ENCODE measurements at places on chromosomes 16 and 17.
A peak's percentile ranks its signal among the peaks of the same experiment; 100 is the strongest.

- no peak for DNase-seq
These were observed 232.8 kb downstream of the SEC14L1 start for GRCh38 chr17:77373299-77374169.

- no peak for DNase-seq
These were observed 35.1 kb downstream of the SHCBP1 start for GRCh38 chr16:46586011-46586577.

DNA sequence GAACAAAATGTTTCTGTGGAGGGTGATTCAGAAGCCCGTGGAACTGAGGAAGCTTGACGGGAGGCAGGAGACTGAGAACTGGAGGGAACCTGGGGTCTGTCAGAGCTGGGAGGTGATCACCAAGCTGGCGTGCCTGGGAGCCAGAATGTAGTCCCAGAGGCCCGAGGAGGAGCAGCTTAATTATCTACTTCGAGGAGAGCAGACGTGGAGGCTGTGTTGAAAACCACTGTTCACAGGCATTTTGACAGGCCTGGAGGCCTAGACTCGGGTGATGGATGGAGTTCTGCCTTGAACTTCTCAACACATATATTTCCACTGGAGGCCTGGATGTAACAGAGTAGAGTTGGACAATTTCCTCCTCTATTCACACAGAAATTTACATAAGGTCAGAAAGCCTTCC, 177.7 kb upstream of the SALL1 start:
- DNase-seq: no peak

- peak; percentile 60 for DNase-seq
These were observed at the start of gene LPCAT2 for GRCh38 chr16:55508941-55509931. Gene LPCAT2, plus strand, starts transcription at chr16:55509072. Its CDS starts 110 bp downstream, at chr16:55509182.

GRCh38 chr16:11990702-11991390, 14.3 kb downstream of the SNX29 start:
- no peak for DNase-seq

- no peak for DNase-seq
These were observed 180.1 kb upstream of the SDK2 start for GRCh38 chr17:73824321-73824720.

DNA sequence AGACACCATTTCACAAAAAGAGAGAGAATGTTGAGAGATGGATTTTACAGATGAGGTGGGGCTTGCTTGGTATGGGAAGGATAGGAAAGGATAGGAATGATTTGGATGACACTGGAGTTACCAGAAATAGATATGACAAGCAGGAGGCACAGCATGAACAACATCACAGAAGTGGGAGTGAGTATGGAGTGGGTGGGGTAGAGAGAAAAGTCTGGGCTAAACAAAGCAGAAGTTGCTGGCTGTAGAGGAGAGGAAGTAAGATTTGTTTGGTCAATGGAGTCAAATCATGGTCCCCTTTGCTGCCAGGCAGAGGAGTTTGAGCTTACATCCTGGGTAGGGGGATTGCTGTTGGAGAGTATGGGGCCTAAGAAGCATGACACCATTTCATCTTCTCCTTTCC, 101.7 kb downstream of the VAT1L start:
- no peak for DNase-seq
